ENCODE measurements at places on chromosomes 12 and 14.

GRCh38 chr12:52306731-52307130, 14.5 kb downstream of the KRT83 start:
- DNase-seq: no peak

DNA sequence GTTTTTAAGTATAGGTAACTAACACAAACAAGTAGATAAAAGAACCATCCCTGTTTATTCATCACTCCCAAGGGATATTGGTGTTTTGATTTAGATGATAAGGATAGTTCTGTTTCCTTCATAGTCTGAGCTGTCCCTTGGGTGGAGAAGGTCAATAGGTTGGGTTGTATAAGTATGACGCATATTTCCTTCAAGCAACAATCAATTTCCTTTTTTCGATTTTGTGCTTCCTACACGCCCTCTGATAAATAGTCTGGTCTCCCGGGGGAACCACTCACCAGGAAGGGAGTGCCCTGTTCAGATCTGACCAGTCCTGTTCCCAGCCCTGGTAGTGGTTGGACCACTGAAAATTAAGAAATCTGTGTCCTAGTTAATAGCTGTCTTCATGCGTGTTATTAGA, 378.8 kb upstream of the FAR2 start:
- no peak for DNase-seq

DNA sequence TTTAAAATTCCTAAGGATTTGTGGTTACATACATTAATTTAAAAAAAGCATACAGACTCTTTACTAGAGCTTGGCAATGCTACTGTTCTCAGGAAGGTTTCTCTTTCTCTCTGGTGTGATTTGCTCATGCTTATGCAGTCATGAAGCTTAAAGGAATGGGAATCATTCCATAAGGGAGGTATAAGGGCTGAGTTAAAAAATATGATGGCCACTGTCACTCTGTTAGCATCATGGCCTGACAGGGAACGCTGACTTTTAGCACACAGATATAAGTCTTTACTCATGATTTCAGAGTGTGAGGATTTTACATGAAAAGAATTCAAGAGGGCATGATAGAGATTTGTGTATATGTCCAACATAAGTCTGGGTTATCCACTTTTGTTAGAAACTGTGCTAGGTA, 3.8 kb downstream of the MYF5 start:
- no peak for DNase-seq

- DNase-seq: peak; percentile 96
Measured at GRCh38 chr12:108313606-108314351, 25.3 kb downstream of the CMKLR1 start.

DNA sequence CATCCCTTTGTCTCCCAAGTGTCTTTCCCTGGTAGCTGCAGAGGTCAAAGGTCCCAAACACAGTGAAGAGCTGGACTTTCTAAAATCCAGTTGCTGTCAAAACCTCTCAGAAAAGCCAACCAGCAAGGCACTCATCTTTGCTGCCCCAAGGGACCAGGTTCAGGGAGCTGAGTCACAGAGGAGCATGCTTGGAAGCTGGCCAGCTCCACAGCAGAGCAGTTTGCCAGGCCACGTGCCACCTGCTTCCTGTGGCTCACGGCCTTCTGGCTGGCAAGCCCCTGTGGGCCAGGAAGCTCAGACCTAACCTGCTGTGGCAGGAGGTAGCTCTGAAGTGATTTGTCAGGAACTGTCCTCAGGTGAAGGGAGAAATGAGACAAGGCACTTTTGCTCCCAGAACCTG, 3.6 kb downstream of the ISCU start:
- peak; percentile 87 for DNase-seq

GRCh38 chr12:84315926-84316325, 596.7 kb downstream of the SLC6A15 start:
- no peak for DNase-seq

DNA sequence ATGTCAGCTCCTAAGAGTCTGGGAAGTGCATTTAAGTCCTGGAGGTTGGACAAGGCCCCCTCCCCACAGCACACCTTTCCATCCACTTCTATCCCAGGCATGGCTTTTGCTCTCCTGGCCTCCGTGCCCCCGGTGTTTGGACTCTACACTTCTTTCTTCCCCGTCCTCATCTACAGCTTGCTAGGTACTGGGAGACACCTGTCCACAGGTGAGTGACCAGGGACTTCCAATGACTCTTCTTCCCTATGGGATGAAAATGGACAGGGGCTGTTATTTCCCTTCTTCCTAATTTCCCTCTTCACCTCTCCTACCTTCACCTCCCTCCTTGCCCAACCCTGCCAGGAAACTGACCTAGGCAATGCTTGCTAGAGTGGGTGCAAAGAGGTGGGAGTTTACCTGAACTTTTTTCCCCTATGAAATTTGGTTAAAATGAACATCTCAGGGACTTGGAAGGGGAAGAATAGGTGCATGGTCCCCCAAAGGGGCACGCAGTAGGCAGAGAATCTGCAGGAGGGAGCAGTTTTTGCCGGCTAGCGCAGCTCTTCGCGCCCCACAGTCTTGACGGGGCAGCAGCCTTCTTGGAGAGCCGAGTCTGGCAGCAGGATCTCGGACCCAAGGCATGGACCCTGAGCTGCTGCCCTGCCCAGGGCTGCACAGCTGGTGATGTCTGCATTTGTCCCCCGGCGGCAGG, 9.2 kb downstream of the ARHGEF25 start:
- peak; percentile 22 for DNase-seq

DNA sequence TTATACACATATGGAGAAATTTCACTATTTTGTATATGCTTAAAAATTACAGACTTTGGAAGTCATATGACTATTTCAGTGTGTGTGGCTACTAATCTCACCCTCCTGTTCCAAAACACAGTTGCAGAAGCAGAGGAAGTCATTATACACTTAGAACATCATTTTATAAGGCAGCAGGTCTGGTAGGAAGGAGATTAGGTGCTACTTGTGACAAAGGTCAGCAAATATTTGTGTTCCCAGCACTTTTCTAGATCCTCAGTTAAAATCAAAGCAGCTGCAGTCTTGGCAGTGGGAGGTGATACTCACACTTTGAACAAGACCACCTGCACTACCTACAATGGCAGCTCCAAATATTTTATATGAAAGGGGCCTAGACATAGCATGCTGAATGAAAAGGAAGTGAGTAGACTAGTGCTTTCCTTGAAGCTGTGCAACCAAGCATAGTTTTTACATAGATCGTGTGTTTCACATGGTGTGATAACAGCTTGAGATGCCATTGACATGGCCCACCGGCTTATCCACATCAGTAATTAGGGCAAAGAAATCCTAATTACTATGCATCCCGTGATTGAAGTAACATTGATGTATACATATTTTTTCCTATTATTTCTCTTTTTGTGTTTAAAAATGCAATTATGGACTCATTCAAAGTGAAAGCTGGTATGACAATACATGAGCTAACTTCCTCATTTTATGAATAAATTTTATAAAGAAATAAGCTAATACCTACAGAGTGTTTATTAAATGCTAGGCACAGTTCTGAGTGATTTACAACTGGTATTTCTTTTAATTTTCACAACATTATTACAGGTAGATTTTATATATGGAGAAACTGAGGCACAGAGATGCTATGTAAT, 5.3 kb downstream of the GYS2 start:
- DNase-seq: peak; percentile 11

DNA sequence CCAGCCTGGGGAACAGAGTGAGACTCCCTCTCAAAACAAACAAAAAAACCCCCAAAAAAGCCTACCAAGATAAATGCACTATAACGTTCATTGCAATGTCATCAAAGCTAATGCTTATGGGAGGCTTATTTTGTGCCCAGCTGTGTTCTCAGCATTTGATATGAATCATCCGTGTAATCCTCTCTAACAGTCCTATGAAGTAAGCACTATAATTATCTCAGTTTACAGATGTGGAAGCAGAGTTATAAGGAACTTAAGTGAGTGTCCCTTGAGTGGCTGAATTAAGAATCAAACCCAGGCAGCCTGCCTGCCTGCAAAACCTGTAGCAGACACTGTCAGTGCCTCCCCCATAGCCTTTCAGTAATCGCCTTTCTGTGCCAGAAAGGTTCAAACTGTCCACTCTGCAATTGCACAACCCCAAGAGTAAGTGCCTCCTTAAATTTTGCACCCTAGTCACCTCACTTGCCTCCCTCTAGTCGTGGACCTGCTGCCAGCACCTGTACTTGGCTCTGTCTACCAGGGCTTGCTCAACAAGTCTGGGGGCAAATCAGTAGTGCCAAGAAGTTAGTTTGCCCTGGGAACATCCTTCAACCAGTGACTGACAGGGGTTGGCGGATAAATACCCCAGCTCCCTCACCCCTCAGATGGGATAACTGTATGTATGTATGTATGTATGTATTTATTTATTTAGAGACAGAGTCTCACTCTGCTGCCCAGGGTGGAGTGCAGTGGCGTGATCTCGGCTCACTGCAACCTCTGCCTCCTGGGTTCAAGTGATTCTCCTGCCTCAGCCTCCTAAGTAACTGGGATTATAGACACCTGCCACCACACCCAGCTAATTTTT, 23.8 kb upstream of the PPP1CC start:
- DNase-seq: no peak

DNA sequence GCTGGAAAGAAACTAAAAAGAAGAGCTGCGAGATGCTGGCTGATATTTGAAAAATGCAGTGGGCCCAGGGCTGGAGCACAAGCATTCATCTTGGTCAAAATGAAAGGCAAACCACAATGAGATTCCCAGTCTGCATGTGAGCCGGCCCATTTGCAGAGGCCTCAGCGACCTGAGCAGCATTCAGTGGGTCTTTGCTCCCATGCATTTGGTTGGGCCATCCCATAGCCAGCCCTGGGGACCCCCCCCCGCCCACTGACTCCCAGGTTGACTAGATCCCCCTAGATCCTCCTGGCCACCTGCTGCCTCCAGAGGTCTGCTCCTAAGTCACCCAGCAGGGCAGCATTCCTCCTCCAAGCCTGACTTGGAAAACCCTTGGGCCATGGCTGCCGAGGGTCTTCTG, 59.8 kb downstream of the PRMT8 start:
- DNase-seq: no peak

GRCh38 chr12:124609041-124609989, 41.9 kb upstream of the NCOR2 start:
- peak; percentile 98 for DNase-seq

GRCh38 chr12:62631471-62632410, 165.1 kb downstream of the MON2 start:
- peak; percentile 50 for DNase-seq

GRCh38 chr14:31172084-31172483, 35.5 kb downstream of the HECTD1 start:
- DNase-seq: no peak

- DNase-seq: peak; percentile 25
Measured at GRCh38 chr12:65248656-65249633, 29.5 kb upstream of the MSRB3 start.

- DNase-seq: no peak
Measured at GRCh38 chr14:38113546-38113945, 94.2 kb upstream of the SSTR1 start.

DNA sequence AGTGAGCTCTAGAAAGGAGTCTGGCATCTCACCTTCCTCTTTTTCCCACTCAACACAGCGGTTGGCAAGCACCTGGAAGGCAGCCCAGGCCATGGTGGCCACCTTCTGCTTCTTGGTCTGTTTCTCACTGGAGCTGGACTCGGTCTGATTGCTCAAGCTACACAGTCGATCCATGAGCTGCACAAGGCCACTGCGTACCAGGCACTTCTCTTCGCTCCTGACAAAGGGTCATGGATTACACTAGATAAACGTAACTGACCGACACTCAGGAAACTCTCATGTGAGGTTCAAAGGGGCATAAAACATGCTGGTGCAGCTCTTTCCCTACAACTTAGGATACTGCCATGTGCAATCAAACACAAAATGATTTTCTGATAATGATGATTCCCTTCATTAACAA, 113.7 kb downstream of the TRAFD1 start:
- DNase-seq: no peak

GRCh38 chr12:104384141-104384880, 72.4 kb upstream of the CHST11 start:
- no peak for DNase-seq

DNA sequence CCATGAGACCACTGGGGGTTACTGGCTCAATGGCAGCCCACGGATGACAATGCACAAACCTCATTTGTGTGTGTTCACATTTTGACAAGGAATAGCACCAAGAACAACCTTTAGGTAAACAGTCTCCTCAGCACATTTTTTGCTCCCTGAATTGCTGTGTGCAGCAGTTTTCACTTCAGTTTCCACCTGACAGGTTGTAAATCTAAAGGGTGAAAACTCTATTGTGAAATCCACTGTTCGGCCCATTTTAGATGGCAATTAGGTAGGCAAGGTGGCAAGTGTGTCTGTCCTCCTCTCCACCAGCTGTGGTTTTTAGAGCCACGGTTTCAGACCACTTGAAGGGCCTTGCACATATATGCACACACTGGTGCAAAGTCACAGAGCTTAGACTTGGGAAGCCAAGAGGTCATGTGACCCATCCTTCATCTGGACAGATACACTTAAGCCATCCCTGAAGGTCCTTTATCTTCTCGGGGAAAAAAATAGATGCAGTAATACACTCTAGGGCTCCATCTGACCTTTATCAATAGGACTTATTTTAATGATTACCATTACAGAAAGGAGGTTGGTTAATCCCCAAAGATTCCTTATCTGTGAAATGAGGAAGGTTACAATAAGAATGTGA, 23.2 kb downstream of the HAL start:
- DNase-seq: no peak

DNA sequence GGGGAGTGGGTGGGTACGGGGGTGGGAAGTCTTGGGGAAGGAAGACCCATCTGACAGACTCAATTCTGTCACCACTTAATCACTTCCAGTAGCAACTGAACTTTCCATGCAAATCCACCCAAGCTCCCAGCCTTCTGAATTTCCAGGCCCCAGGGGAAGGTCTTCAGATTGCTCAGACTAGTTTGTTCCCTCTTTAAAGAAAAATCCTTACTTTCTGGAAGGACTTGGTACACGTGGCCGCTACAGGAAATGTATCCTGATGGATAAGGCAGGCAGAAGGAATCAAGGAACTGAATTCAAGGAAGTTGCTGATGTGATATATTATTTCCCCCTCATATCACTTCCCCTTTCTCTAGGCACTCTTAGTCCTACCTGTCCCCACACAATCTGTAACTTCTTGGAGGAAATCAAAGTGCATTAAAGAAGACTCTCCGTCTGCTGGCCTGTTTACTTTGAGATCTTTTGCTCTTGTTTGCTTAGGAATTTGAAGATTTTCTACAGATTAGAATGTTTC, 6.4 kb downstream of the NFKBIA start:
- no peak for DNase-seq

GRCh38 chr12:27635349-27635972, 60.8 kb upstream of the REP15 start:
- peak; percentile 51 for DNase-seq

- DNase-seq: no peak
Measured at GRCh38 chr14:57637901-57638300, 144.2 kb upstream of the CCDC198 start.

DNA sequence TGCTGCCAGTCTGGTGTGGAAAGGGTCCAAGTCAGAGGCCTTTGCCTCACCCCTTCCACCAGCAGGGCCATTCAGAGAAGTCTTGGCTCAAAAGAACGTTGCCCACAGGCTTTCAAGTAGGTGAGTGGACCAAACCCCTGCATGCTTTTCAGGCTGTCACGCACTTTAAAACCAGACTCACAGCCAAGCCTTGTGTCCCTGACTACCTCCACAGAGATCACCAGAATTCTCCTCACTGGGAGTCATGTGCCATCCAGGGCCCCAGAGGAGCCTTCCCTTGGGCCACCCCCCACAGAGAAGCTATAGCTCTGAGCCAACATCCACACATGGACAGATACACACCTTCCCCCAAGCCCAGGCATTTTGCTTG, 283.1 kb downstream of the DPF3 start:
- no peak for DNase-seq

GRCh38 chr12:14273913-14274311, 91.6 kb upstream of the ATF7IP start:
- no peak for DNase-seq
